ENCODE measurements at places on chromosomes 11 and 22.

GRCh38 chr11:18171377-18172000, 1.1 kb upstream of the MRGPRX4 start:
- DNase-seq = peak; percentile 25

DNA sequence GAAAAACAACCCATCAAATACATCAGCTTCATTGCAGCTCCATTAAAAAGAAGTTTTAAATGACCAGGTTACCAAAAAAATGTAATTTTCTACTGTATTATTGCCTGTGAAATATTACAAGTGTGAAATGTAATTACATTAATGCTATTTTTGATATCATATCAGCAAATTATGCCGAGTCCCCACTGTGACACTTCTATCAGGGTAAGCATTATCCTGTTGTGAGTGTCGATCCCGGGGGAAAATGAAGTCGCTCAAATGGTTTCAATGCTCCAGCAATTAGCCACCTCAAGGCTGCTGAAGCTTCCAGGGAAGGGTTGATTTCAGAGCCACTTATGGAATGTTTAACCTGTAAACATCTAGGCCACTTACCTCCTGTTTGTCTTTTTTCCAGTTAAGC, 70.4 kb downstream of the RCN1 start:
- no peak for DNase-seq

GRCh38 chr22:49004484-49005399, 822.9 kb downstream of the BRD1 start:
- no peak for DNase-seq

DNA sequence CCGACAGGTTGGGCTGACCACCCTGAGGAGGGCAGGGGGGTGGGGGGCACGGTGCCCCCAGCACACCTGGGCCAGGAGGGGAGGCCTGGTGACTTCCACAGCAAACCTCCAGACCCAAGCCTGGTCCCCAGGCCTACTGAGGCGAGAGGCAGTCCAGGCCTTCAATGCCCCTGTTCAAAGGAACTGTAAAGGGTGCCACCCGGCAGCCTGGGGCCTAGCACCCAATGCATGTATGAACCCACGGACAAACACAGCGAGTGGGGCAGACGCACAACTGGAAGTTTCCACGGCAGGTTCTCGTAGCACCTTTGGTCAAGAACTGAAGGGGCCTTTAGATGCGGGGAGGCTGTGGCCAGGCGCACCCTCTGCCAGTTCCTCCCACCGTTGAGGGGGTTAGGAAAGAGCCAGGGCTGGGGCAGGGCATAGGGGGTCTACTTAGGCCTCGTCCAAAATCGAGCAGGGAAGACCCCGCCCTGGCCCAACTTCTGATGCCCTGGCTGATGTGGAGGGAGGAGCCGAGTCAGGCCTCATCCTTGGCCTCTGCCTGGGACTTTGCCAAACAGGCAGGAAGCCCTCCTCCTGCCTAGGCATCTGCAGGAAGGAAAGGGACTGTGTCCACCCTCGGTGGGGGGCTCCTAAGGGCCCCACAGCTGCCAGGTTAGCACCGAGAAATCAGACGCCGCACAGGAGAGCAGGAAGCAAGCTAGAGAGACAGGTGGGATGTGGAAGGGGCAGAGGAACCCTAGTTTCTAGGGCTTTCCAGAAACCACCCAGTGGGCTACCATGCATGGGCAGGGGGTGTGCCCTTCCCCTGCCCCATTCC, 6.6 kb downstream of the CBX6 start:
- no peak for DNase-seq

DNA sequence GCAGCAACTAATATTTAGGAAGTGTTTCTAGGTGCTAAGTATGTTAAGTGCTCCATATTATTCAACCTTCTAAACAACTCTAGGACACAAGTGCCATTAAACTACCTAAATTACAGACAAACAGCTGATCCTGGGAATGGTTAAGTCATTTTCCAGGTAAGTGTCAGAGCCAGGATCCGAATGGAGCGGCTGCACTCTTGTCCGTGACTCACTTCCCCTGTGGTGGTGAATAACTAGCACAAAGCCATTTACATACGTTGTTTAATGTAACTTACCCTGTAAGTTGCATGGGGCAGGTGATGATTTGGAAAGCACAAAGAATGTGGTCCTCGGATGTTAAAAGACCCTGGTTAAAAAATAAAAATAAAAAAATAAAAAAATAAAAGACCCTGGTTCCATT, 8.8 kb upstream of the PRG2 start:
- DNase-seq = no peak

GRCh38 chr22:44933666-44934453, 75.9 kb downstream of the PHF21B start:
- no peak for DNase-seq

- DNase-seq = no peak
Observed at GRCh38 chr11:10091314-10092045, 202.5 kb downstream of the SBF2 start.

- no peak for DNase-seq
Observed at GRCh38 chr11:115920092-115920461, 415.9 kb upstream of the CADM1 start.

GRCh38 chr11:119180729-119181676, 4.3 kb upstream of the NHERF4 start:
- DNase-seq = no peak

GRCh38 chr11:129705933-129706332, 109.7 kb upstream of the TMEM45B start:
- DNase-seq = no peak

DNA sequence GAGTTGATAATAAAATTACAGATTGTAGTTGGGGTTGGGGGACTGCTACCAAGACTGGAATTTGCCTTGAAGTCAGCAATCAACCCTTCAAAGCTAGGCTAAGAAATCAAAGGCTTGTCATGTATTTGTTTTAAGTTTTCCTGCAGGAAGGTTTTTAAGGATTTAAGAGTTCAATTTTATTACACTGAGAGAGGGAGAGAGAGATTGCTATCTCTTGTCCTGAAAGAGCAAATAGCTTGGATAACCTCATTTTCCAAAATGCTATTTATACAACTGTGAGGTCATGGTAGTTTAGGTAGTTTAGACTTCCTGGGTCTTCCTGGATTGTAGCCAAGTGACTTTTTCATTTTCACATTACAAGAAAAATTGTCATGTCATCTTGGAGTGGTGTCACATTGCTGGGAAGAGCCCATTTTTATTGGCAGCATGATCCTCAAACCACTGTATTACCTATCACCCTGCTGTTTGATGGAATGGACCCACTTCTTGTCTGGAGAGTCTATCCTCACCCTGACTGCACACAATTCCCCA, 10.1 kb upstream of the PRSS23 start:
- DNase-seq = no peak
